Glomerular endothelial cell (primary cell): ENCODE measurements at places on chromosomes 11 and 22. TPM values are rescaled to one million over a fixed set of nuclear protein-coding genes. Genes with fewer than 3 reads are reported as not detected.

Gene CD3D
- total RNA-seq, result not detected in 2 replicates

Gene TTC28
- total RNA-seq, result 38.5 and 66.5 TPM in 2 replicates

Gene CTTN
- 389 and 537 TPM in 2 replicates for total RNA-seq

Gene NOX4
- total RNA-seq, result 37.7 and 65.5 TPM in 2 replicates

Gene P2RY6
- 1.1 TPM in 1 of 2 replicates, not detected in the other for total RNA-seq

Gene GPHA2
- not detected in 2 replicates for total RNA-seq

GRCh38 chr11:111455291-111456085 is 56.7 kb downstream of the BTG4 start:
- no peak for DNase-seq

GRCh38 chr22:28481725-28482124 is 197.9 kb downstream of the TTC28 start:
- no peak for DNase-seq

DNA sequence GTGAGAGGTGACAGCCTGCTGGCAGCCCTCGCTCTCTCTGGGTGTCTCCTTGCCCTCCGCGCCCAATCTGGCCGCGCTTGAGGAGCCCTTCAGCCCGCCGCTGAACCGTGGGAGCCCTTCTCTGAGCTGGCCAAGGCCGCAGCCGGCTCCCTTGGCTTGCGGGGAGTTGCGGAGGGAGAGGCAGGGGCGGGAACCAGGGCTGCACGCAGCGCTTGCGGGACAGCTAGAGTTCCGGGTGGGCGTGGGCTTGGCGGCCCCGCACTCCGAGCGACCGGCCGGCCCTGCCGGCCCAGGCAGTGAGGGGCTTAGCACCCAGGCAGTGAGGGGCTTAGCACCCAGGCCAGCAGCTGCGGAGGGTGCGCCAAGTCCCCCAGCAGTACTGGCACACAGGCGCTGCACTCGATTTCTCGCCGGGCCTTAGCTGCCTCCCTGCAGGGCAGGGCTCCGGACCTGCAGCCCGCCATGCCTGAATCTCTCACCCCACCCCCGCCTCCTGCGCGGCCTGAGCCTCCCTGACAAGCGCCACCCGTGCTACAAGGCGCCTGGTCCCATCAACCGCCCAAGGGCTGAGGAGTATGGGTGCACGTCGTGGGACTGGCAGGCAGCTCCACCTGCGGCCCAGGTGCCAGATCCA is 1526.1 kb downstream of the FAM181B start:
- DNase-seq, result no peak

DNA sequence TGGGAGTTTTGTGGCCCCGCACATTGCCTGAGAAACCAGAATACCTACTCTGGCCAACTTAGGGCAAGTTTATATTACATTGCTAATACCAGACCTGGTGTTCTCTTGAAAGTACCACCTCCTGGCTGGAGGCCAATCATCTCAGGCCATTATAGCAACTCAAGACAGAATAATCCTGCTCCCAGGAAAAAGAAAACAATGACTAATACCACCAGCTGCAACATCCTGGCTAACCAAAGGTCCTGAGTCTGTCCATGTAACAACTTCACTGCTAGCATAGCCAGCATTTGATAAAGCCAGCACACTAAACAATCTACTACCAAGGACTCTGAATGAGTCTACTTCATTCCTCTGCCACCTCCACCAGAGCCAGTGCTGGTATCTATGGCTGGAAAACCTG is 1298.7 kb upstream of the CNTN5 start:
- DNase-seq, result no peak

DNA sequence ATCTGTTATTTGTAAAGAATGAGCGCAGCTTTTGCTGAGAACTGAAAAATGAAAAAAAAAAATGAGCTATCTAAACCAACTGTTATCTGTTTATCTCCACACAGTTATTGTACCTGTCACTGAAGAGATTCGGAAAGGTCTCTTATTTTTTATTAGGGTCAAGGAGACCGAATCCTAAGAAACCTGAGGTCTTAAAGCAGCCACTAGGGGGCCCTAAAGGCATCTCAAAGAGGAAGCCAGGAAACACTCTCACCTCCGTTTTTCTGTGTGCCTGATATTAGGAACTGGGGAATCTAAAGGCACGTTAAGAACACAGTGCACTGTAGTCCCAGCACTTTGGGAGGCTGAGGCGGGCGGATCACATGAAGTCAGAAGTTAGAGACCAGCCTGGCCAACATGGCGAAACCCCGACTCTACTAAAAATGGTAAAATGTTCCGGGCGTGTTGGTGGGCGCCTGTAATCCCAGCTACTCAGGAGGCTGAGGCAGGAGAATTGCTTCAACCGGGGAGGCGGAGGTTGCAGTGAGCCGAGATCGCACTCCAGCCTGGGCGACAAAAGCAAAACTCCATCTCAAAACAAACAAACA is 3.5 kb upstream of the LARGE1 start:
- peak; percentile 31 for DNase-seq

DNA sequence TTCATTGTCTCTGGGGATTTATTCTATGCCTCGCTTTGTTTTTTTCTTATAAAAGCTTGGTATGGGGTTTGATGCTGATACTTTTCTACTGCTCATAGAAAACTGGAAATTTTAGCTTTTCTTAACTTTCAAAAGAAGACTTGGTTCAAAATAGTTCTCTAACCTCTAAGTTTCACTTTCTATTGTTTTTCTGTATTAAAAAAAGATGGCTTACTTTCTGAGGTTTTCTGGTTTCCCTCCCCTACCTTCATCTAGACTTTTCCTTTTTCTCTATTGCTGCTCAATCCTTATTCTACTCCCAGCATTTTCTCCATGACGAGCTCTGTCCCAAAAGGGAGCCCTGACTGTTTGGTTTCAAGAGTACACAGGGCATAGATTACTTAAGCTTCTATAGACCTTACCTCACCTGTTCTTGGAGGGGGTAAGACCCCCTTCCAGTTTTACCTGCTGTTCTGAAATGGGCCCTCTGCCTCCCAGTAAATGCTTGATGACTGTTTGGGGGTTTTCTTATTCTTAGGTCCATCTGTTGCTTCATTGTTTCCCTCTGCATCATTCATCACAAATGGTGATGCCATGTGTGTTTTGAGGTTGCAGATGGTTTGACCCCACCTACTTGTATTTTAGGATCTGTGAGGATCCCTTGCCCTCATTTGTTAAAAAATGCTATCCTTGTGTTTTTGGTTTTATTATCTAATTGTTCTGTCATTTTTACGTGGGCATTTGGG is 29.5 kb downstream of the DNHD1 start:
- DNase-seq, result no peak

GRCh38 chr11:62931499-62932278 is 10.5 kb upstream of the CHRM1 start:
- no peak for DNase-seq

GRCh38 chr11:19597206-19597605 is 115.4 kb upstream of the NAV2 start:
- DNase-seq, result no peak

DNA sequence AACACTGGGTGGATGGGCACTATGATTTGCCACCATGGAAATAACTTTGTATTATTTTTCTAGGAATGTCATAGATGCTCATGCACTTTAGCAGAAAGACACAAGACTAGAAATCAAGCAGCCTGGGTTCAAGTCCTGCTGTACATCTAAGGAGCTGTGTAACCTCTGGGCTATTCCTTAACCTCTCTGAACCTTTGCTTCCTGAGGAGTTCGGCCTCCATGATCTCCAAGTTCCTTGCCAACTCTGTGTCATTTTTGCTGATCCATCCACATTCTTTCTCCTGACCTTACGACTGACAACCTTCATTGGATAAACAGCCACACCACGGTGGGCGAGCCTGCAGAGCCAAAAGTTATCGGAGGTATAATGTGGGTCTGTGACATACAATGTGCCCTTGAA is 24.1 kb downstream of the ETS1 start:
- no peak for DNase-seq

GRCh38 chr11:126229858-126230540 is 18.4 kb downstream of the FAM118B start:
- no peak for DNase-seq
